ENCODE measurements at places on chromosomes 3 and 15. TPM values are rescaled to one million over a fixed set of nuclear protein-coding genes. Genes with fewer than 3 reads are reported as not detected.

PXYLP1 gene
- 9.1 TPM for total RNA-seq

CSTA gene
- total RNA-seq, result 18.1 TPM

ADAMTSL3 gene
- total RNA-seq, result 0.72 TPM

SYNPR gene
- not detected for total RNA-seq

IQCF2 gene
- not detected for total RNA-seq

CHRFAM7A gene
- total RNA-seq, result 0.72 TPM

CPNE4 gene
- total RNA-seq, result not detected

RASL12 gene
- 0.36 TPM for total RNA-seq

RPUSD2 gene
- total RNA-seq, result 11.5 TPM

SKOR1 gene
- total RNA-seq, result 0.36 TPM

LCMT2 gene
- total RNA-seq, result 7.7 TPM

NDN gene
- total RNA-seq, result 51.9 TPM

RLBP1 gene
- under 0.01 TPM for total RNA-seq

CPN2 gene
- 0.29 TPM for total RNA-seq

Measured in osteoblast (primary cell).